ENCODE measurements at places on chromosomes 3 and 15.

DNA sequence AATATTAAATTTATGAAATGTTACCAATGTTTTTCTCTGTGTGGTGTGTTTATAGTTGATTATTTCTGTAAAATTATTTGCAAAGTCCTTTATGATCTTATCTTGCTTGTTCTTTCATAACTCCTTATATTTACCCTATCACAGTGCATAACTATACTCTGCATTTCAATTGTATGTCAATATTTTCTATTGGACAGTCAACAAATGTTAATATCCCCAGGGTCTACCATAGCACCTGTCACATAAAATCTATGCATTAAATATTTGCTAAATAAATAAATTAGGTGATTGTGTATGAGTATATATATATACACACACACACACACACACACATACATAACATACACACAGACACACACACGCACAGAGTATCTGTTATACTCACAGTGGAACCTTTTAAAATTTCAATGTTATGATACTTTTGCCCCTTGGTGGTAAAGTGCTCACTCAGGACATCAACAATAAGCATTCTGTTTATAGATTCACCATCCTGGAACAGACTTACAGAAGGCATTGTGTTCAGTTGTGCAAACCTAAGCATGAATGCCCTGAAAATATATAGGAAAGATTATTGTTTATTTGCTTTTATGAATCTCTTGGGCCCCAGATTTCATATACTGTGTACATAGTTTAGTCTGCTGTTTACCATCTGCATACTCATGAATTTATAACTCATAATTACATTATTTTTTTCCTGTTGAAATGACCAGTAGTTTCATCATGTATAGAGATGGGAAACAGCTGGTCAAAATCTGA is 443.7 kb downstream of the EPHA6 start:
- no peak for DNase-seq

DNA sequence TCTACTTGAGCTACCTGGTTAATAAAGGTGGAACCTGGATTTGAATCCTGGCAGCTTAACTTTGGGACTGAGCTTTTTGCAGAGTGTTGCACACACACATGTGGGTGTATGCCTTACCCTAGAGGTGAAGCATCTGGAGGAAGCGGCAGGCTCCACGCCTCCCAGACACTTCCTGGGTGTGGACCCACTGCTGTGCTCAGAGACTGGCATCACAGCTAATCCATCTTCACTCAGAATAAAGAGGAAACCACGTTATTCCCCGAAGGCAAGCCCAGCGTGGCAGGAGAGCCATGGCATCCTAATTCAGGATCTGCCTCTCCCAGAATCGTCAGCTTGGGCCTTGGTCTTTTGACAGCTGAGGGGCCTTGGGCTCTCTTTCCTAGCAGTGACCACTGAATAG is 25.5 kb downstream of the CCDC13 start:
- DNase-seq, result no peak

- no peak for DNase-seq
Observed at GRCh38 chr3:149291178-149291577, 42.3 kb downstream of the TM4SF18 start.

GRCh38 chr3:126549861-126550487 is 8.8 kb downstream of the C3orf22 start:
- DNase-seq, result no peak

- no peak for DNase-seq
Observed at GRCh38 chr3:122066331-122067213, 11.4 kb downstream of the CD86 start.

GRCh38 chr3:116318370-116318769 is 126.9 kb downstream of the LSAMP start:
- no peak for DNase-seq

DNA sequence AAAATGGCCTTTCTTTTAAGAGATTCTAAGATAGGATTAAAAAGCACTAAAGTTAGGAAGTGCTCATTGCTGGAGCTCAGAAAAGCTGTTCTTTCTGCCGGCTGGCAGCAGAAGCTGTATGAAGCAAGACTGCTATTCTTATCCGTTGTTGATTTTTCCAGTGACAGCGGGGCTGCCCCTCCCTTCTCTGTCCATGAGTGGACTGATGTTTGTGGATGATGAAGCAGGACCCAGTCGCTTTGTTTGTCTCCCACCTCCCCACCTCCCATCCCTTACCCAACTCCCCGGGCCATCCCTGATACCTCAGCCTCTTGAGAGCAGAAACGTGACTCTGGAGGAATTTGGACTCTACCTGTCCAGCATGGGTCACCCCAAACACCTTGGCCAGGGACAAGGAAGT is 10.3 kb upstream of the MUSTN1 start:
- no peak for DNase-seq

DNA sequence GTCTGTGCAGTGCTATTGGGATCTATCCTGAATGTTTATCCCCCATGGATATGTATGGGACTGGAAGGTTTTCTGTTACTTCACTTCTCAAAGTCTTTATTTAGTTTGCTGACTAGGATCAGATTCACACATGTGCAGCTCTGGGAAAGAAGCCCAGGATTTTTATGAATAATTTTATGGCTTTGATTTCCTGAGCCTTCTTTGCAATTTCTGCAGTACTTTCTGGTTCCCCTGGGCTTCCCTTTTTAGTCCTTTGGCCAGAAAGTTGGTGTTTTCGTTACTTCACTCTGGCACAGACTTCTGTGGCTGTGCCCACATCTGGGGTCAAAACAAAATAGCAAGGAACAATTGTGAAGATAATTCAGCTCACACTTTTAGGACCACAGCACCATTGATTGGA is 721.0 kb downstream of the OTOL1 start:
- no peak for DNase-seq

GRCh38 chr15:68372291-68372811 is 59.6 kb downstream of the ITGA11 start:
- no peak for DNase-seq

- DNase-seq, result no peak
Observed at GRCh38 chr3:81778678-81779182, 17.3 kb upstream of the GBE1 start.

GRCh38 chr15:62506217-62506805 is 341.2 kb upstream of the C2CD4B start:
- peak; percentile 32 for DNase-seq

DNA sequence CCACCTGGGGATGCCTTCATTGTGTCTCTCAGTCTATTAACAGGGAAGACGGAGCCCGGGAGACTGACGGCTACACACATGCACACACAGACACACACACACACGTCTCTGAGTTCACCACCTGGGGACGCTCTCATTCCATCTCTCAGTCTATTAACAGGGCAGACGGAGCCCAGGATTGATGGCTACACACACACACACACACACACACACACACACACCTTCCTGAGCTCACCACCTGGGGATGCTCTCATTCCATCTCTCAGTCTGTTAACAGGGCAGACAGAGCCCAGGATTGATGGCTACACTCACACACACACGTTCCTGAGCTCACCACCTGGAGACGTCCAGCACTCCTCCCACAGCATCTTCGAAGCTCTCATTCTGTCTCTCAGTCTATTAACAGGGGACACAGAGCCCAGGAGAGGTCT is 143.9 kb downstream of the OR4M2 start:
- no peak for DNase-seq

- no peak for DNase-seq
Observed at GRCh38 chr3:105847452-105847851, 21.4 kb downstream of the CBLB start.

DNA sequence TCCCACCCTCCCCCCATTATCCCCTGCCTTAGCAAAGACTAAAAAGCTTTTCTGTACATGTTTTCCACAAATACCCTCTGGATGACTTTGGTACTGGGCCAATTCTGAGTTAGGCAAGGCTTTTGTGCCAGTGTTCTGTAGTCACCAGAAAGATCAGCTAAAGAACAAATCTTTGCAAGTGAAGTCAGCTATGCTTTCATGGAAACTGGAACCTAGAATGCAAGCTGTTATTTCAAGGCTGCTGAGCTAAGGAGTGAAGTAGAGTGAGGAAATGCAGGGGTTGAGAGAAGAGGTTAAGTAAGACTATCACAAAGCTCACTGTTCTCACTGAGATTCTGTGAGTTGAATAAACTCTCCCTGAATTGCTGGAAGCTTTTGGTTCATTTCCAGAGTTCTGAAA is 107.8 kb upstream of the CNTN3 start:
- no peak for DNase-seq

GRCh38 chr3:149363053-149363452 is 14.4 kb downstream of the TM4SF1 start:
- no peak for DNase-seq

GRCh38 chr15:48654801-48655200 is 9.3 kb upstream of the FBN1 start:
- DNase-seq, result no peak

- no peak for DNase-seq
Observed at GRCh38 chr15:60372756-60373155, 25.0 kb downstream of the ANXA2 start.

DNA sequence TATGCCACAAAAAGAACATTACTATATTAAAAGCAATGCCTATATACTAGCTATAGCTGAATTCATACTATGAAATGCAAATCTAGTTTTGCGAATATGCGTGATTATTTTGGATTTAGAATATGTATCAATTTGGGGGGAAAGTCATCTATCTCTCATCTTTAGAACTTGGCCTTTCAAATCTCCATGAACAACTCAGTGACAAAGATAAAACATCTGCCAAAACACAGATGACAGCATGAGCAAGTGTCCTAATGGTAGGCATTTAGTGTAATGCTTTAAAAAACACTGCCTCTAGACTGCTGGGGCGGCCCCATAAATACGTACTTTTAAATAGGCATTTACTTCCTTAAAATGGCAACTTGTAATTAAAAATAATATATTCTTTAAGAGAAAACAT is 2.7 kb downstream of the CD47 start:
- DNase-seq, result no peak

DNA sequence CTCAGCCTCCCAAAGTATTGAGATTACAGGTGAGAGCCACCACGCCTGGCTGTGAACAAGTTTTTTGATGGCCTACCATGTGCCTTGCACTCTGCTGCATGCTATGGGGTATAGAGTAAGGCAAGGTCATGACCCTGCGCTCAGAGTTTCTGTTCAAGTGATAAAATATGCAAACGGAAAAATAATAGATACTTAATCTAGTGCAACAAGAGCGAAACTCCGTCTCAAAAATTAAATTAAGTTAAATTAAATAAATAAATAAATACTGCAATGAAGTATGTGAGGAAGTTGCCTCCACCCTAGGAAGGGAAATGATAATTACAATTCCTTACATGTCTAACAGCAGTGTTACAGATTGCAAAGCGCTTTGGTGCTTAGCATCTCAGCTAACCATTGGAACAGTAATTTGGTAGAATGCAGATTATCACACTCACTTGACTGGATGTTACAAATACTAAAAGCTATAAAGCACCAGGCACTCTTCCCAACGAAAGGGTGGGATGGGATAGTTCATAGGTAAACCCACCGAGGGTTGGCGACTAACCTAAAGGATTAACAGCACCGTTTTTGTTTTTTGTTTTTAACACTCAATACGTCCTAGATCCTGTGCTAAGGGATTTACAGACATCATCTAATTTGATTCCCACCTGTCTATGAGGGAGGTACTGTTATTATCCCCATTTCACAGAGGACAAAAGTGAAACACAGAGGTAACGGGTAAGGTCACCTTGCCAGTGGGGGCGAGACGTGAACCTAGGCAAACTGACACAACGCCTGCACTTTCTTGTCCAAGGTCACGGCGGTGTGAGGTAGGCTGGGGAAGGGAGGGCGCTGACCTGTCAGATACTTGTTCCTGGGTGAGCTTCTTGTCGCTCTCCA is 793 bp upstream of the FANCD2 start:
- no peak for DNase-seq

DNA sequence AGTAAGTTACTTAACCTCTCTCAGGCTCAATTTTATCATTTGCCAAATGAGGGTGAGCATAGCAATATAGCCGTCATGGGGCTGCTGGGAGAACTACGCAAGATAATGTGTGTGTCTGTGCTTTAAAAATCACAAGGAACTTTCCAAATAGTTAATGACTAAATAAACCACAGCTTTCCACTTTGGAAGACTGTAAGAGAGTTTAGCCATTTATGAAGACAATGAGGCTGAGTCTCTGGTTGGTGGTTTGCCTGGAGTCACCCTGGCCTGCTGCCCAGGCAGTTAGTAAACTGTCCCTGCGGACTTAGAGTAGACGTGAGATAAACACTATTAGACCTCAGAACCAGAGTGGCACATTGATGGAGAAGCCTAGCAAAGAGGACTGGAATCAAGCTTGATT is 357.7 kb downstream of the CLSTN2 start:
- DNase-seq, result no peak

DNA sequence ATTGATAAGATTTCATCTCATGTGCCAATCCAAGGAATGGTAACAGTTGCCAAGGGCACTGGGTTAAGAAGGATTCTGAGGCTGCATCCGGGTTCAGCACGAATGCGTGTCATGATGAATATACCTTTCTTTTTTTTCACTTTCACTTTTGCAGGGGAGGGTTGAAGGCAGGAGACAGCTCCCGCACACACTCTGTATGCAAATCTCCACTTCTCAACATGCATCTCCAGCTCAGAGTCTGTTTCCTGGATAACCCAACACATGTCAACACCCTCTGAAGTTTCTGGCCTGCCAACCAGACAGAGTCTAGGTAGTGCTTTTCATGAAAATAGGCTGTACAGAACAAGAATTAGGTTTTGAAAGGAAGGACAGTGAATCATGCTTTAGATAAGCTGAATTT is 21.6 kb downstream of the B4GALT4 start:
- DNase-seq, result no peak

GRCh38 chr3:186788482-186789370 is 5.3 kb downstream of the EIF4A2 start:
- no peak for DNase-seq

DNA sequence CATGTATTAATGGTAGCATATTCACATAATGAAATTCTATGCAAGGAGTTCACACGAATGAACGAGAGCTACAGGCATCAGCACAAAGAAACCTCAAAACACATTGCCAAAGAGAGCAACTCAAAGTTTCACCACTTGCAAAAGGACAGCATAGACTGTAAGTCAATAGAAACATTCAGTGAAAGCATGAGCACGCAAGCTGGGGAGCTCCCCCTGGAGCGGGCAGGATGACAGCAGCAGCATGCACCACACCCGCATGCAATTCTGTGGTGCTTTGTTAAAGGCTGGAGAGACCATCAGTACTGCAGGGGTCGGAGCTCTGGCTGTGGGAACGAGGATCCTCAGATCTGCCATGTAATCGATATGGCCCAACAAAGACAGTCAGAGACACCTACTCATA is 18.7 kb downstream of the OCA2 start:
- DNase-seq, result no peak

DNA sequence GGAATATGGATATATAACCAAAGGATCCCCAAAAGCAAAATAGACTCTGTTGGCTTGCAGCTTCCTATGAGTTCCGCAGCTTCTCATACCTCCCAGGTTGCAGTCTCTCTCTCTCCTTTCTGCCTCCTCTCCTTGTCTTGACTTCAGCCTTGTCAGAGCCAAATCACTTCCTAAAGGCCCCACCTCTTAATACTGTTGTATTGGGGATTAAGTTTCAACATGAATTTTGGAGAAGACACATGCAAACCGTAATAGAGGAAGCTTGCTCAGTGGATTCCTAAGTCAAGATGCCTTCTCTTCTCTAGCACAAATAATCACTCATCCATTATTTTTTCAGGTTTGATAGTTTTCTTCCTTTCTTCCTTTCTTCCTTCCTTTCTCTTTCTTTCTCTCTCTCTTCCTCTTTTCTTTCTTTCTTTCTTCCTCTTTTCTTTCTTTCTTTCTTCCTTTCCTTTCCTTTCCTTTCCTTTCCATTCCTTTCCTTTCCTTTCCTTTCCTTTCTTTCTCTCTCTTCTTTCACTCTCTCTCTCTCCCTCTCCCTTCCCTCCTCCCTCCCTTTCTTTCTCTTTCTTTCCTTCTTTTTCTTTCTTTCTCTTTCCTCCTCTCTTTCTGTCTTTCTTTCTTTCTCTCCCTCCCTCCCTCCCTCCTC is 411.3 kb upstream of the TPM1 start:
- no peak for DNase-seq
